ENCODE measurements at places on chromosomes 3 and 15.

DNA sequence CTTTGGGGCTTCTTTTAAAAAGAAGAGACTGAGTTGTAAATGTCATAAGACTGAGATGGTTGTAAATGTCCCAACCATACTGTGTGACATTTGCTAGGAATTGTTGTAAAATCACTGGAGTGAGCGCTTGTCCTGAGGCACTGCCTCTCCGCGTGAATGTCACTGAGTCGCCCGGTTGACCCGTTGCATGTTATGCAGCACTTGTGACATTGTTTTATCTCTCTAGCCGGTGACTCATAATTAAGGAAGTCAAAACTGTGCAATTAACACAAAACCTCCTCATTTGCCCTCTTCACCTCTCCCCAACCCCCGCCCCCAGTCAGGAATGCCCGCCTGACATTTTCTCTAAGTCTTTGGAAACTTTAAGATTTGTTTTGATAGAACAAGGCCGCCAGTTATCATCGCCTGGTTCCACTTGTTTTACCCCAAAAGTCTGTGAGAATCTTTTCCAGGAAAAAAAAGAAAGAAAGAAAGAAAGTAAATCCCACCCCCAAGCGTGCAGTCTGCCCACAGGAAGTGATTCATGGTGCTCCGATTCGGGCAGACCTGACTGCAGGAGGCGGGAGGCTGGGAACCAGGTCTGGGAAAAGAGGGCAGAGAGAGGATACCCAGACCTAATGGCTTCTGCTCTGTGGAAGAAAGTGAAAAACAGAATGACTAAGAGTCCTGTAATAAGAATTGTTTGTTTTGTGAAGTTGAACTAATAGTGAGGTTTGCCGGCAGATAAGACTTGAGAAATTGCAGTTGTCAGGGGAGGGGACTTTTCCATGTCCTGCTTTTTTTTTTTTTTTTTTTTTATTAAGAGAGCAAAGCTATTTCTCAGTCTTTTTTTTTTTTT lies 84.8 kb downstream of the SMAD3 start:
- no peak for DNase-seq

DNA sequence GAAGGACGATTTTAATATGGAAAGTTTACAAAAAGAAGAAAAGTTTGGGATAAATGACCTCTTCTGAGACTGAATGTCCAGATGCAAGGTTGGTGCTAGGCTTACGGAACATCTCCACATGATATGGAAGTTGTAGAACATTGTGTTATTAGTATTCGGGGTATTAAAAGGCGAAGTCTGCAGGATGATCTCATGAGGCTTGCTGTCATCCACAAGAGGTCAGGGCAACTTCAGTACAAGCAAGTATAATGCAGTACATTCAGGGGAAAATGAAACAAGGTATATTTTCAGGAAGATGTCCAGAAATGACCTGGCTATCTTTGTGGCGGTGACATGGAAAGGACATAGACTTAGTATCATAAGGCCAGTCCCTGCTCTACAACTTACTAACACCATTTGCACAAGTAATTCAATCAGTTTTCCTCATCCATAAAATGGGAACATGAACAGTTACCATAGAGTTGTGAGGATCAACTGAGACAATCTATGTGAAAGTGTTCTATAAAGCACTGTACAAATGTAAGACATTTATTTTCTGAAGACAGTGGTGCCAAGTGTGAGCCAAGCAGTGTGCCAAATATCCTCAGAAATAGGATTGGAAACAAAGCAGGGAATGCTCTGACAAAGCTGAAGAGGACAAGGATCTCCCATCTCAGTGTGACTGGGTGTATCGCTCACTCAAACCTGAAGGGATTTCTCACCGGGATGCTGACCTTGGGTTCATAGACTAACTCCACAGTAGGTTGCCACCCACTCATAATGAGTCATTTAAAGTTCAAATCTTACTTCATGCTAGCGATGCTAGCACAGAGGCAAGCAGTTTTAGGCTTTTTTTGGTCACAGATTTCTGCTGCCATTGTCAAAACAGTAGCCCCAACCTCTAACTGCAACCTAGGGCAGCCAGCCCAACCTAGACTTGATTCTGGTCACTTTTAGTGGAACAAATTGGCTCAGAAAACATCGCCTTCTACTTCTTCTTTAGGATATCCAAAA lies 118.3 kb downstream of the TIGIT start:
- no peak for DNase-seq

DNA sequence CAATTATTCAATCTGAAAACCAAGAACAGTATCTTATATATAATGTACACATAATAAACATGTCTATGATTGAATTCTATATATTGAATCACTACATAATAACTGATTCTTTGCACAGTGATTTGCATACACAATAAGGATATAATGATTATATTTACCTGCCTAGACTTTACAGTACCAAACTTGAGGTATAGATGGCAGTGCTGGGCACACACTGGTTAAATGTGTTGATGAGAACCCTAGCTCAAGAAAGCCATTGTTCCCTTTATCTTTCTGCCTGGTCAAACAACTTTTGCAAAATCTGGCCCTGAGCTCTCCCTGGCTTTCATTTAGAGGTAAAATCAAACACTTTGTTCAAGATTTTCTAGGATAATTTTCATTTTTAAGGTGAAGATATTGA lies 697.7 kb downstream of the TUSC7 start:
- DNase-seq = no peak

GRCh38 chr3:84082726-84083125 lies 876.1 kb upstream of the CADM2 start:
- no peak for DNase-seq

- no peak for DNase-seq
Observed at GRCh38 chr3:104137116-104137515, 1229.6 kb upstream of the ALCAM start.
